ENCODE measurements at places on chromosomes 6 and 20.

DNA sequence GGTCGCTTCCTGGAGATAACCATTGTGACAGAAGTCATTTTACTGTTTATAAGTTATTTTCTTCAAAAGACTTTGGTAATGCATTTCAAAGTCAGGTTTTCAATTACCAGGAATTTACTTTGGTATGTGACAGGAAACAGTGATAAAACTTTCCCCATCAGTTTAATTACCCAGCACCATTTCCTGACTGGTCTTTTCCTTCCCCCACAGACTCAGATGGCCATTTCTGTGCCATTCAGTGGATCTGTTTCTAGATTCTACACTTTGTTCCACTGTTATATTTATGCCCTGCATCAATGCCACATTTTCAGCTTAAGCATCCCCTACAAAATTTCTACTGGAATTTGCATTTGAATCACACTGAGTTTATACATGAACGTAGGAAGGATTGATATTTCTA is 16.3 kb downstream of the RRBP1 start:
- DNase-seq = no peak

GRCh38 chr6:81353262-81353661 is 399.2 kb downstream of the TENT5A start:
- DNase-seq = no peak

DNA sequence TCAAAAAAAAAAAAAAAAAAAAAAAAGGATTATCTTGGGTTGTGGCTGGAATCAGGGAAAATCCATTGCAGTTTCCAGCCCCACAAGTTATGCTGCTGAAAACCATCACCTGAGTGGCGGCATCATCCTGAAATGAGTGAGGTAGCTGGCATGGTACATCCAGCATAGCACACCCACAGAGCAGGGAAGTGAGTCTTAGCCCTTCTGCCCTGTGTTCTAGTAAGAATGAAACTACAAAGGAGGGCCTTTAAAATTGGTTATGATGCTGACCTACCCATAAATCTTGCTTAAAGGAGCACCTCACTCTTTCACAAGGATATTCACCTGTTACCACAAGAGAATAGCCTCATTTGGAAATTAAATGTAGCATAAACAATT is 119.2 kb downstream of the NFATC2 start:
- DNase-seq = no peak

DNA sequence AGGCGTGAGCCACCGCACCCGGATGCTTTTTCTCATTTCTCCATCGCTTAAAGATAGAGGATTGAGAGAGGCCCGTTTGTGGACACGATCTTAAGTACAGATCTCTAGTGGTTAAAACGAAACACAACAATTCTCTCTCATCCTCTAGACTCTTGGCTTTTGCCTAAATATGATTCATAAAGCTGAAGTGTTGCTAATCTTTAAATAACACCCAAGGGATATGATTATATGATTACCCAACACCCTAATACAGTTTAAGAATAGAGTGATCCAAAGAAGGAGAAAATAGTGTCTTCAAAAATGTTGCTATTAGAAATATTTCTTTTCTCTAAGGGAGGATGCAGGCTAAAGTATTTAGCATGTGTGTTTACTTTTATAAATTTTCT is 50.4 kb downstream of the MTHFD1L start:
- no peak for DNase-seq

- no peak for DNase-seq
These were observed 23.8 kb upstream of the FAM50B start for GRCh38 chr6:3825331-3825831.

All from esophagus squamous epithelium (tissue), 5 donors.